ENCODE measurements at places on chromosomes 6 and 20. TPM values are rescaled to one million over a fixed set of nuclear protein-coding genes. Genes with fewer than 3 reads are reported as not detected.

DNA sequence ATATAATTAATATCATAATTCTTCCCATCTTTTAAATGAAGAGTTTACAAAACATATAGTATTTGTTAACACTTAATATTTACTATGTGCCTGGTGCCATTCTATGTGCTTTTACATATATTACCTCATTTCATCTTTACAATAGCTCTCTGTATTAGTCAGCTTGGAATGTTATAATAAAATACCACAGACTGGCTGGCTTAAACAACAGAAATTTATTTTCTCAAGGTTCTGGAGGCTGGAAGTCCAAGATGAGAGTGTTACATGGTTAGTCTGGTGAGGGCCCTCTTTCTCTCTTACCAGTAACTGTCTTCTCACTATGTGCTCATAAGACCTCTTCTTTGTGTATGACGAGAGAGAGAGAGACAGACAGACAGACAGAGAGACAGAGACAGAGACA is 110.2 kb downstream of the NKAIN2 start:
- no peak for DNase-seq

DCBLD1 gene
- 3.7 TPM for total RNA-seq

HSPA12B gene
- 2.4 TPM for total RNA-seq

PRPF6 gene
- total RNA-seq: 81.9 TPM

OR2H1 gene
- total RNA-seq: under 0.01 TPM

AIF1 gene
- total RNA-seq: 6.9 TPM

- no peak for DNase-seq
Observed at GRCh38 chr20:7178004-7178403, 410.5 kb downstream of the BMP2 start.

PHACTR1 gene
- total RNA-seq: 28.1 TPM

DNA sequence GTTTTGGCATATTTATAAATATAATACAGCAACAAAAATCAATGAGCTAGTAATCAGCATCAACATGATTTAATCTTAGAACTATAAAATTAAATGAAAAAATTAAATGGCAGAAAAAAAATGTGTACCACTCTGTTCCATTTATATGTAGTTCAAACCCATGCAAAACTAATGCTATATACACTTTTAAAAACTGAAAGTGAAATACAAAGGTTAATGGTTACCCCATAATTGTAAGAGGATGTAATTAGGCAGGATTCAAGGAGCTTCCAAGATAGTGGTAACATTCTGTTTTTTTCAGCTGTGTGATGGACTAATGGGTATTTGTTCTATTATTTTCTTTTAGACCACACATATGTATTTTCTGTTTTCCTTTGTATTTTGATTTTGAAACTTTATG is 492.1 kb downstream of the UTRN start:
- no peak for DNase-seq

DPPA5 gene
- total RNA-seq: not detected

EYS gene
- 2.0 TPM for total RNA-seq

CCN6 gene
- total RNA-seq: not detected

CST4 gene
- total RNA-seq: not detected

- no peak for DNase-seq
Observed at GRCh38 chr6:11251553-11252360, 19.3 kb upstream of the NEDD9 start.

DNA sequence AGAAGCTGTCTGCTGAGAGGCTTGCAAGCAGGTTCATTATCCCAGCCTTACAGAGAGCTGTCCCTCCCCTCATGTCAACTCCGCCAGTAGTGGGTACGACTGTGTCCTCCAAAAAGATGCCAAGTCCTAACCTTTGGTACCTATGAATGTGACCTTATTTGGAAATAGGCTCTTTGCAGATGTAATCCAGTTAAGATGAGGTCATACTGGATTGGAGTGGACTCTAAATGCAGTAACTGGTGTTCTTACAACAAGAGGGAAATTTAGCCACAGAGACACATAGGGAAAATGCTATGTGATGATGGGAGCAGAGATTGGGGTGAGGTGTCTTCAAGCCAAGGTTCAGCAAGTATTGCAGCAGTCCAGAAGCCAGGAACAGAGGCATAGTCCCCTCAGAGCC is 90.8 kb upstream of the FOXP4 start:
- DNase-seq: no peak

CLPSL2 gene
- not detected for total RNA-seq

GRCh38 chr20:8940326-8940725 is 128.6 kb upstream of the PLCB4 start:
- no peak for DNase-seq

HLA-DQA1 gene
- total RNA-seq: not detected

DNA sequence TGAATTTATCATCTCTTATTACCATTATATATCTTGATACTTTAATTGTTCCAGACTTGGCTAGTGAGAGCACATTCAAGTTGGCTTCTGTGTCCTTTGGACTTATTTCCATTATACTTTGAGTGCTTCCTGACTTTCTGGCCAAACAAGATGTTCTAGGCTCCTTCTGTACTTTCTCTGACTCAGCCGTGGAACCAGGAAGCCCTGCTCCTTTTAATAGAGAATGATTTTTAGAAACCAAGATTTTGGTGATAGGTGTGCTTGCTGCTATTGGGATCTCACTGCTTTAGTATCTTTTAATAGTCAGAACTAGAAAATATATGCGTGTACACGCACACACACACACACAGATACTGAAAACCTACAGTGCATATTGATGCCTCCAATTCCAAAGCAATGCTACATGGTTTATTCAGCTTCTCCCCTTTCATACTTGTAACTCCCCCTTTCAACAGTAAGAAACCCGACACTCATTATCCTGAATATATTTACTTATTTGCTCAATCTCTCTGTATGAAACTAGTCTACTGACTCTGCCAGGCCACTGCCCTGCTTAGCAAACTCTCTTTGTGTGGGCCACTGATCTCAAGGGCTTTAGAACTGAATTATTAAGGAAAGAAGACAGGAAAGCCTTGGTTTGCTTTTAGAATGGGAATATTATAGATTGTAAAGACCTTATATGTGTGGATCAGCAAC is 42.7 kb upstream of the EZR start:
- DNase-seq: no peak

GRCh38 chr20:63119121-63119962 is 96.6 kb downstream of the YTHDF1 start:
- DNase-seq: no peak

GRCh38 chr20:17849901-17850683 is 118.5 kb downstream of the SNX5 start:
- DNase-seq: no peak

IL17F gene
- total RNA-seq: not detected

DNA sequence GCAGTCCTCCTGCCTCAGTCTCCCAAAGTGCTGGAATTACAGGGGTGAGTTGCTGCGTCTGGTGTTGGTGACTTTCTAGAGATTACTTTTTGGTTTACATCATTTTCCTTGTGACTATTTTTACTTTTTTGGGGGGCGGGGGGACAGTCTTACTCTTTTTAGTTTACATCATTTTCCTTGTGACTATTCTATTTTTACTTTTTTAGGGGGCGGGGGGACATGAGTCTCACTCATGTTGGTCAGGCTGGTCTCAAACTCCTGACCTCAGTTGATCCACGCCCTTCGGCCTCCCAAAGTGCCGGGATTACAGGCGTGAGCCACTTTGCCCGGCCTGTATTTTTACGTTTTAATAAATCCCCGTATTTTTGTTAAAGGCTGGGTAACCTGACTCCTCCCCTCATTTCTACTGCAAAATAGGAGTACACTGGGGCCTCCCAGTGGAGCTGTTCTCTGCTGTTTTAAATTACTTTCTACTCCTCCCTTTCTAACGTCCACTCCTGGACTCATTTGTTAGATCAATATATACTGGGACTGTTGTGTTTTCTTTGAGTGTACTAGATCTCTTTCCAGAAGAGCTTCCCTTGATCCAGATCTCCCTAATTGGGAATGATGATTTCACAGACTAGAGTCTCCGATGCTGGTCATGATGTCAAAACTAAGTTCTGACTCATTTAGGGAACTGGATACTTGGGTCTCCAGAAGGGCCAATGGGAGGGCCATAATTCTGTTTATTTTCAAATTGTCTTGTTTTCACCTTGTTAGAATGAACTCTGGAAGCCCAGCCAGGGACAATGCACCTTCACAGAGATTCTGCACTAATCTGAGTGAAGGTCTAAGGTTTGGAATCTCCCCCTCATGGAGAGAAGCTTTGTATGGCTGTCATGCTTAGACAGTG is 9.2 kb downstream of the HSPA1B start:
- no peak for DNase-seq

DNA sequence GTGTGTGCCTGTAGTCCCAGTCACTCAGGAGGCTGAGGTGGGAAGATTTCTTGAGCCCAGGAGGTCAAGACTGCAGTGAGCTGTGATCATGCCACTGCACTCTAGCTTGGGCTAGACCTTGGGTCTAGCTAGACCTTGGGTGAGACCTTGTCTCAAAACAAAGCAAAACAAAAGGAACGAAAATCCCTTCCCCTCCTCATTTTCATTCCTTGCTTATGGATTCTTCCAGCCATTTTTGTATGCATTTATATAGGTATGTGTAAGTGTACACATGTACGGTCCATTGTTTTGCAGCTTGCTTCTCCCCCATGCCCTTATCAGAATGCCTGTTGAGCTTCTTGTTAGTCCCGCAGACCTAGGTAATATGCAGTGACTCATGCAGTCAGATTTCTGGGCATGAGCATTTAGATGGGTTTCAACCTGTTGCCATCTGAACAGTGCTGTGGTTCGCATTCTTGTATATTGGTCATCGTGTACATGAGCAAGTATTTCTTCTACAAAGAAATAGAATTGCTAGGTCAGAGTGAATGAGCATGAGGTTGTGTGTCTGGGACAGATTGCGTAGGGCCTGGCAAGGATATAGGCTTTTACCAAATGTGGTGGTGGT is 73.2 kb downstream of the ATRN start:
- no peak for DNase-seq

MUC22 gene
- not detected for total RNA-seq

GRCh38 chr20:38209736-38210405 is 44.8 kb upstream of the TGM2 start:
- no peak for DNase-seq

TRIM15 gene
- not detected for total RNA-seq

DNA sequence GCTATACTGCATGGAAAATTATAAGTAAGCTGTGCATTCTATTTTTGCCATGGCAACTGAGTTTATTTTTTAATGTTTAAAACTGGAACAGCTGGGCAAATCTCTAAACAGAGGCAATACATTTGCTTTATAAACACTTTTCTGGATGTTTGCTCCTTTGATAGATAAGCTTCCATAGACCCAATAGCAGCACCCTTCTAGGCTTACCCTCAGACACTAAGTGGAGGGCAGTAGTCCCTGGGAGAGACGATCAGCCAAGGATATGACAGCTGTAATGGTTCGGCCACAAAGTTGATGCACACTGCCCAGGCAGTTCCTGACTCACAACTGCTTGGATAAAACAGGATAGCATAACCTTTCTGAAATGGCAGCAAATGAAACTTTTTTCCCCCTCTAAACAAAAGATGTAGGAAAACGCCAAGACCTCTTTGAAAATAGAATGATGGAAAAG is 8.5 kb upstream of the MRPS10 start:
- DNase-seq: no peak

FHL5 gene
- total RNA-seq: 0.41 TPM

RNF8 gene
- 24.1 TPM for total RNA-seq

- DNase-seq: no peak
Observed at GRCh38 chr6:156954816-156955215, 177.6 kb downstream of the ARID1B start.

CFB gene
- total RNA-seq: 0.82 TPM

OLIG3 gene
- total RNA-seq: not detected

DNA sequence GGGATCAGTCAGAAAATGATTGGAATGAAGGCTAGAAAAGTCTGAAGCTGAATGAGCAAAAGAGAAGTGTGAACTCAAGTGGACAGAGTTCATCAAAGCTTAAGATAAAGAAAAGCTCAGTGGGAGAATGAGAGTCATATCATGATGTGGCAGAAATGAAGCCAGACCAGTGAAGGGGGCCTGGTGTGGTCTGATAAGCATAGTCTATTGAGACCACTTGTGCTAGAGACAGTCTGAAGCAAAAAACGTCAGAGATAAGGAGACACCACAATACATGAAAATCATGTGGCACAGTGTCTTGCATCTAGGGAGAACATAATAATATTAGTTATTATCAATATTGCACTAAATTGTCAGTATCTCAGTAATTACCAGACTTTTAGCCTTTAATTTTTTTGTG is 601.5 kb downstream of the UTRN start:
- DNase-seq: no peak

DNA sequence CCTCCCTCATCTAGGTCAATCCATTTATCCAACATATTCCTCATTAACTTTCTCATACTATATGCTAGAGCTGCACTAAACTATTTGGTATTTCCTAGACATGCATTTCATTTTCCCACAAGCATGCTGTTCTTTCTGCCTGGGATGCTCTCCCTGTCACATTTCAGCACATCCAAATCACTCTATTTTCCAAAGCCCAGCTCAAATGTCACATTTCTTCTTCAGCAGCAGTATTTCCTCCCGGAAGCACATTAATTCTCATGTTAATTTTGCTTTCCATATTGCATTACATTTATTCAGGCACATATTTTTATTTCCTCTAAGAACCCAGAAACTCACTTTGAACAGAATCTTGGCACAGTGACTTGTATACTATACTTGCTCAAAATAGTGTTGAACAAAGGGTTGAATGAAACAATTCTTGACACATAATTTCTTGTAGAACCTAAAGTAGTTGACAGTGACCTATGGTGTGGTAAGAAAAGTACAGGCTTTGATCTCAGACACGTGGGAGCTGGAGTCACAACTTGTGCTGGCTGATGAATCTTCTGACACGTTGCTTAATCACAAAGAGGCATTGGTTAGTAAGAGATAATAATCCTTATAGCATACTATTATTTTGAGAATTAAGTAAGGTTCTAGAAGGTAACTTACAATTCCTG is 30.8 kb upstream of the CD2AP start:
- DNase-seq: no peak

Measured in frontal cortex (tissue), 4 donors.